ENCODE measurements at places on chromosomes 4 and X. TPM values are rescaled to one million over a fixed set of nuclear protein-coding genes. Genes with fewer than 3 reads are reported as not detected.

The GLOD5 gene
- not detected for total RNA-seq

The GPC3 gene
- 7.6 TPM for total RNA-seq

The P2RY8 gene
- 2.2 TPM for total RNA-seq

The SLC25A4 gene
- 137 TPM for total RNA-seq

The SLC16A2 gene
- 9.2 TPM for total RNA-seq

Measured in esophagus muscularis mucosa (tissue), 4 donors.